ENCODE measurements at places on chromosomes 5 and 9.

DNA sequence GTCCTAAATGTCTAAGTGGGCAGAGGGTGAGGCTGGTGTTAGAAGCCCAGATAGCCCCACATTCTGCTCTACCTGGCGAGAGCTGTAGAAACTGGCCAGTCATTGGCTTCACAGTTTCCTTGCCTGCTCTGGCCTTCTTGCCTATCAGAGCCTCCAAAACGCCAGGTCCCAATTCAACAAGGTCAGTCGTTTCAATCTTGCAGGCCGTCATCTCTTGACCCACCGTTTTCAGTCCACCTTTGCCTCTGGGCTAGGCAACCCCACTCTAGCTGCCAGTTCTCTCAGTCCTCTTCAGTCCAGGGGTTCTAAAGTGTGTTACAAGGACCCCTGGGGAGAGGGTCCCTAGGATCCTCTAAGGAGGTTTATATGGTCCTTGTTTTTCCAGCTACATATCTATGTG lies 20.0 kb upstream of the TIFAB start:
- DNase-seq = no peak

GRCh38 chr9:113349445-113350094 lies at the start of gene BSPRY:
Gene BSPRY, plus strand, starts transcription at chr9:113349541. Its CDS starts 39 bp downstream, at chr9:113349580.
- peak; percentile 24 for DNase-seq

DNA sequence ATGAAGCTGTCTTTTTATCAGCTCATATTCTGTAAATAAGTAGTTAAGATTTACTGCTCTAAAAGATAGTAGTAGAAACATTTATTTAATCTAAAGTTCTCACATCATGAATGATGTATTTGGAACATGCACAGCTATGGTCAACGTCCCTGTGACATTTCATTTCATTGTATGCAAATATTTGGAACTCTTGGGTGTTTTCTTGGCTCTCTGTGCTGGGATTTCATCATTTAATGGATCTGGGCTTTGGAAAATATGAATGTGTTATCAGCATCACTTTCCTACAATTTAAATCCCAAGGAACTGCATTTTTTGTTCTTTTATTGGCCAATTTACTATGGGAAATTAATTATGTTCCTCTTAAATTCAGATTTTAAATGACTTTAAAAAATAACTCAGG lies 462.9 kb downstream of the SEMA5A start:
- no peak for DNase-seq

GRCh38 chr5:95780597-95780996 lies 41.9 kb downstream of the GLRX start:
- no peak for DNase-seq

GRCh38 chr5:54309691-54310432 lies 511 bp downstream of the ARL15 start:
- DNase-seq = peak; percentile 12

DNA sequence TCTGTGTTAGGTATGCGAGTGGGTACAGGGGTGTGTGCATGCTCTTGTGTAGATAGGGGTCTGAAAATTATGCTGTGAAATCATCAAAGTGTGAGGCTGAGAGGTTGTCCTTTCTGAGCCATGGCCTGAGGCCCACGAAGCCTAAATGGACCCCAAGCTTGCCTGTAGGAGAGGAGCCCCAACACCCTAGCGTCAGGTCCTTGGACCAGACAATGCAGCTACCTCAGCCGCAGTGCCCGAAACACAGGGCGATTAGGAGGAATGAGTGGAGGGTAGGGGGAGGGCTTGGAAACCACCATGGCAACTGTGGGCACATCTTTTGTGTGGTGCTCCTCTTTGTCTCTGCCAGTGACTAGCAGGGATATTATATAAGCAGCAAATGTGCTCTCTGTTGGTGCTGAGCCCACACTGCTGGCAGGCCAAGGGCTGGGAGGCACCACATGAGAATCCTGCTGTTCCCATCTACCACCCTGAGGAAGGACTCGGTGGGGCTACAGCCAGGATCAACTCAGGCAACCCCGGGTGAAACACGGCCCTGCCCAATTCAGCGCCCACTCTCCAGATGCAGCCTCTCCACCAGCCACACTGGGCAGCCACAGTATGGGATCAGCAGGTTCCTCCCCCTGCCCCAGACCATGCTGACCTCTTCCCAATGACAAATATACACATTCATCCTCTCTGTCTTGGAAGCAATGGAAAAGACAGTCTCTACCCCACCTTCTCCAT lies 84.6 kb upstream of the FSTL4 start:
- DNase-seq = no peak

- DNase-seq = no peak
Observed at GRCh38 chr5:175356428-175356827, 87.6 kb downstream of the DRD1 start.

DNA sequence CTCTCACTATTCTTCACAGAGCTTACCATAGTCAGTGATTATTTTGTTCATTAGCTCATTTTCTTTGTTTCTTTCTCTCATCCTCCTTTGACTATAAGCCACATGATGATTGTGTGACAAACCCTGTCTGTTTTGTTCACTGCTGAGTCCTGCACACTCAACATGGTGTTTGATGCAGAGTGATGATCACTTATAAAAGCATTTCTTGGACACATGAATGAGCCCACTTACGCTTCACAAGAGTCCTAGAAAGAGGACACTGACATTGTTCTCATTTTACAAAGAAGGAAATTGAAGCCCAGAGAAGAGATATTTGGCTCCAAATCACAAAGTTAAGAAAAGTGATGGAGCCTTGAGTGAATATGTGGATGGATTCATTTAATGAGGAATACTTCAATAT lies 13.4 kb downstream of the ABLIM3 start:
- no peak for DNase-seq

- no peak for DNase-seq
Observed at GRCh38 chr9:7212101-7212500, 454.3 kb downstream of the KDM4C start.

DNA sequence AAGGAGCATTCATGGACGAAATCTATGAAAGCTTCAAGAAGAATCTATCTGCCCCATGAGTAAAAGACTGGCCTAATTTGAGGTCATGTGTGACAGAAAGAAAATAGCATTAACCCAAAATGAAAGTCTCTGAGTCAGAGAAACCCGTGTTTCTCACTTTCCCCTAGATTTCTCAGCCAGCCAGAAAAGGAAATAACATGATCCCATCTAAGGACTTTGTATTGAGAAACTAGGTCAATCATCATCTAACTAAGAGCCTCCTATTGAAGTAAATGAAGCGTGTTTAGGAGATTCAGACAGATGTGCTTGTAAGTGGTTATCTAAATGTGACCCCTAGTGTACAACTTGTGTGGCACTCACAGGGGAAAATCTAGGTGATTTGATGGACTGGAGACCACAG lies 77.3 kb upstream of the ZNF366 start:
- no peak for DNase-seq

GRCh38 chr9:112559629-112560413 lies 73.2 kb downstream of the KIAA1958 start:
- DNase-seq = no peak

DNA sequence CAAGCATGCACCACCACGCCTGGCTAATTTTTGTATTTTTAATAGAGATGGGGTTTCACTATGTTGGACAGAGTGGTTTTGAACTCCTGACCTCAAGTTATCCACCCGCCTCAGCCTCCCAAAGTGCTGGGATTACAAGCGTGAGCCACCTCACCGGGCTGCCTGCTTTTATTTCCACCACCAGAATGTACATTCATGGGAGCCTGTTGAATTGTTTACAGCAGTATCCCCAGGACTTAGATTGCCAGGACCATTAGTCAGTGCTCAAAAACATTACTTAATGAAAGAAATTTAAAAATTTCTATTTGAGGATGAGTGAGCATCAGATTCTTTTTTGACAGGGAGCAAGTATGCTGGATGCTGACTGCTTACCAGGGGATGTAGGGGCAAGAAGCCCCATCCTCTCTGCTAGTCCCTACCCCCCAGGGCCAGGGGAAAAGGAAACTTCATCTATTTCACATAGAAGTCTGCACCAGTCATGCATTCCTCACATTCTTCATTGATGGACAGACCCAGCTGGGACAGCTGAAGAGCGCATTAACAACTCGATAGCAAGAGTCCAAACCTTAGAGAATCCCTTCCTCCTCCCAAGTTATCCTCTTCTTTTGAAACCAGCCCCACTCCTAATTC lies 10.3 kb upstream of the RGMB start:
- DNase-seq = no peak

- peak; percentile 40 for DNase-seq
Observed at GRCh38 chr5:16936150-16936988, at the start of gene MYO10. Gene MYO10, minus strand, starts transcription at chr5:16936288. Its CDS starts 480 bp downstream, at chr5:16935808.

DNA sequence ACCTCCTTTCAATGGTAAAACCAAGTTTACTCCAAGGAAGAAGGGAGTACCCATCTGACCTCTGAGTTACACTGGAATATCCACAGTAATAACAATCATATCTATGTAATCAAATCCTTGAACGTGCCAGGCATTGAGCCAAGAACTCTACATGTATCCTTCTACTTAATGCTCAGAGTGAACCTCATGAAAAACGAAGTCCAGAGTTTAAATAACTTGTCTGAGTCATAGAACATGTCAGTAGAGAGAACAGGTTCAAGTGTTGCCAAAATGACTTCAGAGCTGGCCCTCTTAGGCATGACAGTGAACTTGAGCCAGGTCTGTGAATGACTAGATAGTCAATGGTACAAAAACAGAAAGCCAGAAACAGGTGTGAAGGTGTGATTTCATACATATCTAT lies 164.1 kb upstream of the ZNF618 start:
- no peak for DNase-seq

- no peak for DNase-seq
Observed at GRCh38 chr5:172926796-172927195, 32.4 kb upstream of the RPL26L1 start.

DNA sequence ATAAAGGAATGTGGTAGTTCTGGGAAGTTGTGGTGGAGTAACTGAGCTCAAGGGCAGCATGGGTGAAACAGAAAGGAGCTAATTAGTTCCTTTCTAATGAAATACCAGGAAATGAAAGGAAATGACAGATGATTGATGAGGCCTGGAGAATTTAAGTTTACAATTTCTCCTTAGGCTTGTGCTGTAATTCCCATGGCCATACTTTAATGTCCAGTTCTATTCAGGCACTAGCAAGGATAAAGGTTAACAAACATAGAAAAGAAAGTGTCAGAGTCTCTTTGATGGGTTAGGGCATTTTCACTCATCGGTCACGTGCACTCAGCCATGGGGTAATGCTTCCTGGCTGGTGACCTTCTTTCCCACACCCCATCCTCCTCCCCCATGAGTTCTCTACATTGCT lies 70.3 kb downstream of the CTSL start:
- DNase-seq = no peak

DNA sequence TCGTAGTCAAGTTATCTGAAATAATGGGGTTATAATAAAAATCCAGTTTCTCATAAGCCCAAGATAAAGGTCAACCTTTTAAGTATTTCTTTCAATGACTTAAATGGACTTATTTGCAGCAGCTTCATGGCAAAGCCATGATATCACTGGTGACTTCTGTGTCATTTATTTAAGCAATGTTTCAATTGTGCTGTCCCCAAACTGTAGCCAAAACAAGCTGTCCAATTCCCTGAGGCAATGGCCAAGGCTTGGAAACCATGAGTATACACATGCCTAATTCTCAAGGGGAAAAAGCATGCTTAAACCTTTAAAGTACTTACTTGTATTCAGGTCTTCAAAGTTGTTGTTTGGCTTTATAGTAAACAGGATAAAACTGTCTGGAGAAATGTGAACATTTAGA lies 376.4 kb upstream of the TNC start:
- DNase-seq = no peak

GRCh38 chr5:38776149-38776896 lies 69.5 kb upstream of the OSMR start:
- DNase-seq = no peak

DNA sequence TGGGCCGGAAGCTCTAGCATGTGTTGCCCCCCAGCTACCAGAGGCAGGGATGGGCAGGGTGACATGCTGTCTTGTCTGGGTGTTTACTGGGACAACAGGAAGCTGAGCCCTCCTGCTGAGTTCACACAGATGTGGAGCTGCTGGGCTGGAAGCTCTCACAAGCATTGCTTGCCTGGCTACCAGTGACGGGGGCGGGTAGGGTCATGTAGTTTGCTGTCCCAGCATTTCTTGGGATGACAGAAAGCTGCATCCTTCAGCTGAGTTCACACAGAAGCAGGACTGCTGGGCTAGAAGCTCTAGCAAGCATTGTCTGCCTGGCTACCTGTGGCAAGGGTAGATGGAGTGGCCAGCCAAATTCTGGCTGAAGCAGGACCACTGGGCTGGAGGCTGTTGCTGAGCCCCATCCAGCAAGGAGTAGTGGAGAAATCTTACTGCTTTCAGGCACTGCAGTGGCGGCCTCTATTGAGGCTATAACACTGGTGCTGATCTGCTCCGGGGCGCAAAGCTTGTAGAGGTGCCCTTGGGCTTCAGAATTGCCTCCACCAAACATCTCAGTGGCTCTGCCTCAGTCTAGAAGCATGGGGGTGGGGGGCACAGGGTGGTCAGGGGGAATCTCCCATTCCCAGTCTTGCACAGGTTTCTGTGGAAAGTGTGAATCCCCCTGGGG lies 25.1 kb downstream of the POLK start:
- no peak for DNase-seq

DNA sequence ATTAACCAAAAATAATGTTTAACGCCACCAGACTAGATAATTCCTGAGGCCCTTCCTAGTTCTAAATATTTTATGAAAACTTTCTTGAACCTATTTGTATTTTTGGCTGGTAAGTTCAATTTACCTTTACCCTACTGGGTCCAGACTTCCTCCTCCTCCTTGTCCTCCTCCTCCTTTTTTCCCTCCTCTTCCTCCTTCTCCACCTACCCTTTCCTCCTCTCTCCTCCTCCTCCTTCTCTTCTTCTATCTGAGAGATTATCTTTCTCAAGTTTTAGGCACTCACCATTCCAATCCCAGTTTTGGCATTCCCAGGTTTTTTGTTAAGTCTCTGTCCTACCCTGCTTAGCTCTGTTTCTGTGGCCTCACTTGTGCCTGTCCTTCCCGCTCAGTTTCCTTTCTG lies 24.7 kb upstream of the RAPGEF1 start:
- no peak for DNase-seq

DNA sequence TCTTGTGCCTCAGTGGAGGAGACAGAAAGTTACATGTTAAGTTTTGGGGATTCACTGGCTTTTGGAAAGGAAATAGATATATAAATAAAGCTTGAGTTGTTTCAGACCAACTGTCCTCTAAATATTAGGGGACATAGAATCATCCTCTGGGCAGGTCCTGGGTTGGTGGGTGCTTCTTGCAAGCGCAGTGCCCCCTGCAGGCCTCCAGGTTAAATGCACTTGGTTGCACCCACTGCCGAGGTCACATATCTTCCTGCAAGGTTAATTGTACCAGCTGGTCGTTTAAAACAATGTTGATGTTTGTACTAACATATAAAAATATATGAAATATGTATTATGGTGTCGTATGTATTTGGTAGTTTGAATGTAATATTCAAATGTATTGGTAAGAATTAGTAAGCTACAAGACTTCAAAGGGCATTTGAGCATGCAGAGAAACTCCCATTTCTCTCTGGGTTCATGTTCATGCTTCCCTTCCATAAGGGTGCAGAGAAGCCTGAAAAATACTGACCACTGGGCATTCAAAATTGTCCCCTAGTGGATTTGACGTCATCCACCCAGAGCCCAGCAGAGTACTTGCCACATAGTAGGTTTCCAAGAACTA lies 87.0 kb downstream of the ZNF618 start:
- DNase-seq = peak; percentile 35

GRCh38 chr5:120817044-120817985 lies 353.2 kb downstream of the PRR16 start:
- no peak for DNase-seq

GRCh38 chr9:27333241-27334052 lies 36.5 kb upstream of the EQTN start:
- DNase-seq = peak; percentile 18

- DNase-seq = no peak
Observed at GRCh38 chr5:40603378-40603777, 76.3 kb upstream of the PTGER4 start.

GRCh38 chr9:4600368-4600767 lies 61.7 kb upstream of the PLPP6 start:
- no peak for DNase-seq

- no peak for DNase-seq
Observed at GRCh38 chr9:21392270-21392669, 7.1 kb upstream of the IFNA2 start.
